ENCODE measurements at places on chromosomes 6 and 20.
A peak's percentile ranks its signal among the peaks of the same experiment; 100 is the strongest.

DNA sequence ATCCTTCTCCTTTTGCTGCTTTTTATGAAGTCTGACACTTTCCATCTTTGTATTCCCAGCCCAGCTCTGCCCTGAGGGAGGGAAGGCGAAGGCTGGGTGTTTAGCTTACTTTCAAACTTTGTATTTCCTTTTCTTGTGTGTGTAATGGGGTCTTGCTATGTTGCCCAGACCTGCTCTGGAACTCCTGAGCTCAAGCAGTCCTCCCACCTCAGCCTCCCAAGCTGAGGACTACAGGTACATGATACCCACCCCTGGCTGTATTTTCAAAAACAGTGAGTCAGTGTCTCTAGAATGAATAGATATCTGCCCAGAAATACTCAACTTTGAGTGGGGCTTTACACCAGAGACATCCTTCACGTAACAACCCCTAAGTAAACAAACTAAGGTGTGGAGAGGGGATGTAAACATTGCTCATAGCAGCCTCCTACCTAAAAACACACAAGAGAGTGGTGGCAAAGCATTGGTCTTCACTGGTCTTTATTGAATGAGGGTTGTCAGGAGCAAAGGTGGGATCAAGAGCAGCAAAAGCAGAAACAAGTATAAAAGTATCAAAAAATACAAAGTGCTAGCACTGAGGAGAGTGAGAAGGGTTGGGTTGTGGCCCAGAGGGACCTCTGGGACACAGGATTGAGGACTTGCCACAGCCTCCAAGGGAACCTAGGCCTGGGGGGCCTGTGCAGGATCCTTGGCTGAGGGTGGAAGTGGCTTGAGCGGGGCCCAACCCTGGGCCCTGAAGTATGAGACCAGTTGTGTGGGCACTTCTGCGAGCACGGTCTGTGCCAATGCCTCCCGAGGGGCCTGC lies 10.2 kb downstream of the SPAG4 start:
- DNase-seq = no peak

DNA sequence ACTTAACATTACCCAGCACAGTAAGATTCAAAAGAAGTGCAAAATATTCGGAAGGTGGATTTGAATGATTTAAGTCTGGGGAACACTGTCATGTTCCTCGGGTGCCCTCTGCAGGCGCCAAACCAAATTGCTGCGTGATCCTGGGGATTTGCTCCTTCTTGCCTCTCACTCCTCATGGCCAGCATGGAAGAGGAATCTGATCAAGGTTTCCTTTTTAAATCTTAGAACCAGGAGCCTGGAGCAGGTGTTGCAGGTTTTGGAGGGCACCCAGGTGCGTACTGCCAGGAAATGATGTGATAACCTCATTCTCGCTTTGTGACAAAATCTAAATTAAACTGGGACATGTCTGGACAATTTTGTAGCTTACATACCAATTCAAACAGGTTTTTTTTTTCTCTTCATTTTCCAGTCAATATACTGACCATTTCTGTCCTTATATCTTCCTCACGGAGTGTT lies 8.1 kb upstream of the PFDN4 start:
- peak; percentile 39 for DNase-seq

- DNase-seq = no peak
Measured at GRCh38 chr6:21107796-21108195, 485.8 kb upstream of the SOX4 start.

GRCh38 chr20:62306414-62307187 lies 3.8 kb downstream of the ADRM1 start:
- no peak for DNase-seq

GRCh38 chr6:159919800-159920199 lies 29.0 kb downstream of the MAS1 start:
- DNase-seq = no peak

DNA sequence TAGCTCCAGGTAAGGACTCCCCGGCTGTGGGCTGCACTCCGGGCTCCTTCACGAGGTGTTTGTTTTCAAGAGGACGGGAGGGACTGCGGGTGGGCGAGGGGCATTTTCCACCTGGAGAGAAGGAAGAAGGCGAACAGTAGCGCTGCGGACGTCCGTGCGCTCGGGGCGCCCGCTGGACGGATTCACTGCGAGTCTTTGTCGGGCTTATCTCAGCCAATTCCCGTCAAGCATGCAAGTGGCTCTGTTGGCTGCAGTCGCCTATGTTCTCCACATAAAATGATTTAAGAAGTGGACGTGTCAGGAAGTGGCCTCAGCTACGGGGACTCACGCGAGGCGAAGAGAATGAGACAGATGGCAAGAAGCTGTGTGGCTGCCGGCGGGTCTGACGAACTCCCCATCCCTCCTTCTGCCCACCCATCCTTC lies 332 bp downstream of the GRIK2 start:
- no peak for DNase-seq

GRCh38 chr20:42656130-42656529 lies 533.6 kb downstream of the PTPRT start:
- no peak for DNase-seq

DNA sequence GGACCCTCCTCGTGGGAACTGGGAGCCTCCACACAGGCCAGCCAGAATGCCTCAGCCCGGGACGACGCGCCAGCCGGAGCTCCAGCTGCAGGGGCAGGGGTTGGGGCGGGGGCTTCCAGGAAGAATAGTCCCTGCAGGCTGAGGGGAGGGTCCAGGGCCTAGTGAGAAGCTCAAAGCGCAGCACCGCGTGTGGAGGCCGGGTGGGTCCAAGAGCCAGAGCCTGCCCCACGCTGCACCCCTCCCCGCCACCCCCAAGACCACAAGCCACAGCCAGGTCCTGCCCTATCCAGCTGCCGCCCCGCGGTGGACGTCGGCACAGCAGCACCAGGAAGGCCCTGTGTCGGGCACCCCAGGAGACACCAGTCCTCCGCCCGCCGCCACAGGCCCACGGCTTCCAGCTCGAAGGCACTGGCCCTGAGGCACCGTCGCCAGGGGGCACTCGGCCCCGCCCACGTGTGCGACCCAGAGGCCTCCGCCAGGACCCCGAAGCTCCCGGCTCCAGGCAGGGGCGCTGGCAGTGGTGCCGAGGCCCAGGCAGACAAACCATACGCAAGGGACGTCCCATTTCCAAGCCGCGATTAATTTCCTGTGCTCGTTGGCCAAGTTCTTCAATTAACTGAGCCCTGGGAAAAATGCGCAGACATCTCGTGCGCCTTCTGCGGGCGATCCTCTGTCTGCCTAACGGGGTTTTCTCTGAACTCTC lies 19.5 kb downstream of the KCNQ2 start:
- no peak for DNase-seq

GRCh38 chr6:82419132-82419581 lies 55.5 kb downstream of the TPBG start:
- no peak for DNase-seq

DNA sequence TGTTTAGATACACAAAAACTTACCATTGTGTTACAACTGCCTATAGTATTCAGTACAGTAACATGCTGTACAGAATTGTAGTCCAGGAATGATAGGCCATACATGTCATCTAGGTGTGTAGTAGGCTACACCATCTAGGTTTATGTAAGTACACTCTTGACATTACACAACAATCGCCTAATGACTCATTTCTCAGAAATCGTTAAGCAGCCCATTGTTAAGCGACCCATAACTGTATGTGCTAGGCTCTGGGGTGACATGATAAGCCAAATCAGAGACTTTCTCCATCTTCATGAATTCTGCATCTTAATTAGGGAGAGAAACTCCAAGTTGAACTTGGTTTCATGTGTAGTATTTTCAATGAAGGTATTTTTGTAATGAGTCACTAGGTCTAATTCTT lies 17.2 kb downstream of the STK35 start:
- DNase-seq = no peak

- DNase-seq = no peak
Measured at GRCh38 chr20:33770005-33770404, 38.2 kb downstream of the ZNF341 start.

DNA sequence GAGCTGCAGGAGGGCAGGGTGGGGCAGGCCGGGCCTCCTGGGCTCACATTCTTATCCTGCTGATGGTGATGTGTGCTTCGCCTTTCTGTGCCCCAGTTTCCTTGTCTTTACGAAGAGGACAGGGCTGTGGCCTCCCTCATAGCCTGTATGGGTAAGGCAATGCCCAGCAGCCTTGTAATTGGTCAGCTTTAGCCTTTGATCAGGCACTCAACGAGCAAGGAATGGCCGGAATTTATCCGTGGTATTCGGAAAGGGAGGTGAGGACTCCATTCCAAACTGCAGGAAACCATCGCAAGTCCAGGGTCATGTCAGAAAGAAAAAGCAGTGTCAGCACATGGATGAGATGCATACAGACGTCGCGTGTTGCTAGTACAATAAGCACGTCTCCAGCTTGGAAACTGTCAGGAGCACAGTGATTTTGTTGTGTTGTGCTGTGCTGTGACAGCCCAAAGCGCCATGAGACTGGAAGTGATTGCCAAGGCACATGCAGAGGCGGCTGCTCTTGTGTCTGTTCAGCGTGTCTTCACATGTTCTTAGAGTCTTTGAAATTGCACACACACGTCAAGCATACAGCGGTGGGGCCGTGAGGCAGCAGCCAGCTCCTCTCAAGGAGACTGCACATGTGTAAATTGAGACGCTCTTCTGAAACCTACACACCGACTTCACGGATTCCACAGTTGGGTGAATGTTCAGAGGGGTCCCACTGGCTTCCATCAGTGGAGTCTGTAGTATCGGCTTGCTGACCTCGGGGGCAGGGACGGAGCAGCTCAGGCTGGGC lies 6.2 kb downstream of the SS18L1 start:
- DNase-seq = no peak

GRCh38 chr6:36545767-36546307 lies 1.4 kb downstream of the STK38 start:
- no peak for DNase-seq

- DNase-seq = no peak
Measured at GRCh38 chr6:21208796-21209186, 384.8 kb upstream of the SOX4 start.

GRCh38 chr6:115863211-115863610 lies 197.5 kb downstream of the FRK start:
- DNase-seq = no peak

DNA sequence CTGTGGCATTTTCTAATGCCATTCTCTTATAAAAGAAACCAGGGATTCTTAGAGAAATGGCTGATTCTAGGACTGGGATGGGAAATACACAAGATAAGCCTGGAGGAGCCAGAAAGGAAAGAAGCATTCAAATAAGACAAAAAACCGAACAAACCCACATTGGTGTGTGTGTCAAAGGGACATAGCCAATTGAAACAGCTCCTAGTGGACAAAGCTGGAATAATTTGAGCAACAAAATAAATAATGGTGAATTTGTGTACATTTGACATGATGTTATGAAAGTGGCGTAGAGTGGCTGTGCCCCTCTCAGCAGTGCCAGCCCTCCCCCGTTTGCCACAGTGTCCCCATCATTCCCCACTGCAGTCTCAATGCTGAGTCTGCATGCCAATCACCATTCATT lies 55.5 kb downstream of the B3GAT2 start:
- no peak for DNase-seq

DNA sequence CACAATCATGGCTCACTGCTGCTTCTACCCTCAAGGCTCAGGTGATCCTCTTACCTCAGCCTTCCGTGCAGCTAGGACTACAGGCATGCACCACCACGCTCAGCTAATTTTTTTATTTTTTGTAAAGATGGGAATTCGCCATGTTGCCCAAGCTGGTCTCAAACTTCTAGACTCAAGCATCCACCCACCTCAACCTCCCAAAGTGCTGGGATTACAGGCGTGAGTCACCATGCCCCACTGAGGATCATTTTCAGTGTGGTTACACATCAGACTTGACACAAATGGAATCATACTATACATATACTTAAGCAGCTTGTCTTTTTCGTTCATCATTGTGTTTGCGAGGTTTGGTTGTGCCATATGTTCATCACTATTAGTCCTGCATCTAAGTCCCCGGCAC lies 26.6 kb downstream of the ZC3H12D start:
- no peak for DNase-seq

DNA sequence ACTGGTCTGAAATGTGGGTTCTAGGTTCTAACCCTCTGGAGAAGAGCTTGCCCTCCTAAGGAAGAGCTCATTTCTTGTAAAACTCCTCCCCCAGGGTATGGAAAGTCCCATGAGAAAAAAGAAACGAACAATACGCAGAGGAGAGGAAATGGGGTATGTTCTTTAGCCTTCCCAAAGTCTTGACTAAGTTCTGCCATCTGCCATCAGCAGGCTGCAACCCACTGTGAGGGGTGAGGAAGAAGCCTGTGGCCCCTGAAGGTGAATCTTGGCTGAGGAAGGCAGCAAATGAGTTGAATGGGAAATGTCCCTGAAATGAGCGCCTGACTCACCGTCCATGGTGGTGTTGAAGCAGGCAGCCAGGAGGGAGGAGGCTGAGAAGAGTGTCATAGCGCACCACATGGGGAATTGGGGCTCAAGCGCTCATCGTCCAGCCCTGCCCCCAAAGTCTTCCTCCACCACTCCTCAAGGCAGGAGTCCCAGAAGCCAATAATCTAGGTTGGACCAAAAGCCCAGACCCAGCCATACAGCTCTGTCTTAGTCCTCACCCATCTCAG lies 10.4 kb upstream of the MATN4 start:
- DNase-seq = no peak

DNA sequence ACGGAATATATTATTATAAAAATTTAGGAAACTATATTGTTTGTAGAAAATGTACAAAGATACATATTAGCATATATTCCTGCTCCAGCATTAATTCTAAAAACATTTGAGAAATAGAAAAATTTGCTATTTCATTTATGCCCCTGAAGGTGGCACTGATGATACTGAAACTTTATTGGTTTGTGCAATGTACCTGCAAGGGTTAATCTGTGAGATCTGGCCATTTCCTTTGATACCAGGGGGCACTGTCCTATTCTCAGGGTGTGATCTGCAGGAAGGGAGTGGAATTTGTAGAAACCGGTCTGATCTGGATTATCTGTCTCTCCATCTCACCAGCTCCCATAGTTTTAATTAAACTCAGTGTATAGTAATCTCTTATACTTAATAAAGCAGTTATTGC lies 625.1 kb upstream of the IMPG1 start:
- no peak for DNase-seq

GRCh38 chr6:133834472-133835170 lies 54.3 kb upstream of the TCF21 start:
- DNase-seq = no peak

- no peak for DNase-seq
Measured at GRCh38 chr6:76035713-76036112, 36.7 kb downstream of the IMPG1 start.

DNA sequence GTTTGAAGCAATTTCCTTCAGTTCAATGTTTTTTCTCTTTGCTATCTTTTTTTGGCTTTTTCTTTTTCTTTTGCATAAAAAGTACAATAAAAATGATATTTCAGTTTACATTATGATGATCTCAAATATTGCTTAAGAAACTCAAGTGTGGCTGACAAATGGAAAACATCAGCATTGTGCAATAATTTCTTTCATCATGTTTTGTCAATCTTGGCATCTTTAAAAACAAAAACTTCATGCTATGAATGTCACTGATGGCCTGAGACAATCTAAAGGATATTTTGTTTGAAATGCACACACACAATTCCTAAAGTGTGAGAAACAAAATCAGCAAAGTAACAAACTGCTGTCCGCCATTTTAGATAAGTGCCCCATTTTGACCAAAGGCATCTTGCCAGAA lies 13.9 kb upstream of the MTCL3 start:
- DNase-seq = no peak

GRCh38 chr6:146666909-146667308 lies 68.1 kb downstream of the ADGB start:
- no peak for DNase-seq

GRCh38 chr6:157539421-157539822 lies 158.4 kb downstream of the ZDHHC14 start:
- DNase-seq = no peak

GRCh38 chr6:46128476-46128875 lies 1.3 kb upstream of the ENPP4 start:
- no peak for DNase-seq

Data from glomerular endothelial cell (primary cell).